Progenitor cell of endocrine pancreas (in vitro differentiated cells): ENCODE measurements at places on chromosomes 2 and 18.

GRCh38 chr2:216299588-216299987 is 72.7 kb downstream of the MARCHF4 start:
- no peak for DNase-seq

DNA sequence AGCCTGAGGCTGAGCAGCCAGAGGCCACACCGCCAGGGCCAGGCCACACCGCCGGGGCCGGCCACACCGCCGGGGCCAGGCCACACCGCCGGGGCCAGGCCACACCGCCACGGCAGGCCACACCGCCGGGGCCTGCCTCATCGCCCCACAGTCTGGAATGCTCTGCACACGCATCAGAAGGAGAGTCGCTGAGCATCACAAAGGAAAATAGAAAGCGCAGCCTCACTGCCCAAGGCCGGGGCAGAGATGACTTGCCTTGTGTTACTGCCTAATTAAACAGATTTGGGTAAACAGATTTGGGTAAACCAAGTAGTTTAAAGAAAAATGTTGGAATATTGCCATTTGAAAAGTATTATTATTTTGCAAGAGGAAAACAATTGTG is 10.4 kb upstream of the NFATC1 start:
- no peak for DNase-seq

GRCh38 chr2:69046221-69046662 is 33.3 kb downstream of the ANTXR1 start:
- no peak for DNase-seq

GRCh38 chr18:56060967-56061541 is 473.1 kb upstream of the TCF4 start:
- DNase-seq, result no peak

- no peak for DNase-seq
These were observed 211.0 kb downstream of the AKAIN1 start for GRCh38 chr18:4986066-4986465.

GRCh38 chr2:148622366-148622765 is 22.2 kb upstream of the EPC2 start:
- DNase-seq, result no peak

DNA sequence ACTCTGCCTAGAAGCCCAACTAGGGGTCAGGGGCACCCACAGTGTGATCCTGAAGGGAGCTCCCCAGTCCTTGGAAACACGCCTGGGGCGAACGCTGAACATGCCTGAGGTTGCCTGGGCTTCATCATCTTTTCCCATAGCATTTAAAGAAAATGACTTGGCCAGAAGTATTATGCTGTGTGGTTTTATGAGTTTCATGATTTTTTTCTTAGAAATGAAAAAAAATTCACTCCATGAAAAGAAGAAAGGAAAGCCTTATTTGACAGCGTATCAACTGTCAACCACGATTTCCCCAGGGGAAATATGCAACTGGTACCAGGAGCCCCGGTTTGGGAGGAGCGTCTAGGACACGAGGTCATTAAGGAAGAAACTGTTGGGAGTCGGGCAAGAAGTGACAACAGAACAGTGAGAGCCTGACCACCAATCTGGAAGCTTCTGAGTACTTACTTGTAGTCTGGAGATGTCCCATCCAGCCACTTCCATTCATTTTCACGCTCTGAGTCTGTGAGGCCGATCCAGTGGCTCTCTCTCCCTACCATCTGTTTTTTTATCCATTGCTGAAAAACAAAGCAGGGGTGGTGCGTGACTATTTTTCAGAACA is 63.5 kb upstream of the THOC1 start:
- no peak for DNase-seq

- no peak for DNase-seq
These were observed 76.0 kb downstream of the SS18 start for GRCh38 chr18:26014462-26014861.

GRCh38 chr2:95307036-95307435 is 9.9 kb downstream of the KCNIP3 start:
- no peak for DNase-seq

DNA sequence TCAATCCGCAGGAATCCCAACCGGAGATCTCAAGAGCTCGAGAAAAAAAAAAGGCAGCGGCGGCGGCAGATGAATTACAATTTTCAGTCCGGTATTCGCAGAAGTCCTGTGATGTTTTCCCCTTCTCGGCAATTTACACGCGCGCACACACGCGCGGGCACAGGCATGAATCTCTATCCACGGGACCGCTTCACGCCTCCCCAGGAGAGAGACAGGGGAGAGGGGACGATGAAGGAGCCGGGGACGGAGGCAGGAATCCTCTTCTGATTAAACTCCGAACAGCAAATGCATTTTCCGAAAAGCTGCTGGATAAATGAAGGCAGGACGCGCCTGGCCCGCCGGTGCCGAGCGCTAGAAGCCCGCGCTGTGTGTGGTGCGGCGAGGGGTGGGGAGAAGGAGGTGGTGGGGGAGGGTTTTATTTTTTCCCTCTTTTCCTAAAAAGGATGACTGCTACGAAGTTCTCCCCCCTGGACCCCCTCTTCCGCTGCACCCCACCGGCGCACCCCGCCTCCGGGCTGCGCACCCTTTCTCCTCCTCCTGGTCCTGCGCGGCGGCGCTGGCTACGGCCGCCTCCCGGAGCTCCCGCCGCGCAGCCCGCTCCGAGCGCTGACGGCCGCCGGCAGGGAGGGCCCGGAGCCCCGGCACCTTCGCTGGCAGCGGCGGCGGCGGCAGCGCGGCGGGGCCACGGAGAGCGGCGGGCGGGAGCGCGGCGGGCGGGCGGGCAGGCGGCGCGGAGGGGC is at the start of gene BCL2:
TSS of gene BCL2 (minus strand) at position 387 of the 740 bp plus-strand sequence.
- no peak for DNase-seq

DNA sequence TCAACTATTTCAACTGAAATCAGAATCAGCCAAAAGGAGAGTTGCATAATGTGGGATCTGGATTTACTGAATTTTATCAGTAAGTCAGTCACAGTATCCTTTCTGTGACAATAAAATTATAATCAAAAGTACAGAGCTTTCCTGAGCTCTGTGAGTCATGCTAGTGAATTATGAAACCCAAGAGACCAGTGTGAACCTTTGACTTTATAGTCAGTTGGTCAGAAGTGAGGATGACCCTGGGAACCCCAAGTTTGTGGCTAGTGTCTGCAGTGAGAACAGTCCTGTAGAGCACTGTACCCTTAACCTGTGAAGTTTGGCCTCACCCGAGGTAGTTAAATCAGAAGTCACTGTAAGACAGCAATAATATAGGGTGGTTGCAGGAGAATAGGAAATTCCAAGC is 381.7 kb downstream of the CDH19 start:
- no peak for DNase-seq

GRCh38 chr2:135337071-135337470 is 193.9 kb downstream of the ZRANB3 start:
- DNase-seq, result no peak

DNA sequence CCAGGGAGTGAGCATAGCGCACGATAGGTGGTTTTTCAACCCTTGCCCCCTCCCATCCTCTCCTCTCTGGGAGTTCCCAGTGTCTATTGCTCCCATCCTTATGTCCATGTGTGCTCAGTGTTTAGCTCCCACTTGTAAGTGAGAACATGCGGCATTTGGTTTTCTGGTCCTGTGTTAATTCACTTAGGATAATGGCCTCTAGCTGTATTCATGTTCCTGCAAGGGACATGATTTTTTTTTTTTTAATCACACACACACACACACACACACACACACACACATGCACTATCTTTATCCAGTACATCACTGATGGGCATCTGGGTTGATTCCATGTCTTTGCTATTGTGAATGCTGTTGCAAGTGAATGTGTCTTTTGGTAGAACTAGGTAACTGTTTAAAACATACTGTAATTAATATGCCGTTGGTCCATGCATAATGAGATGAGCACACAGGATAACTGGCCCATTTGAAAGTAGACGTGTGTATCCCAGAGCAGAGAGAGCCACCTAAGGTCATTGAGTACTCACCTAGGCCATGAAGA is 43.2 kb upstream of the SIX2 start:
- DNase-seq, result no peak

DNA sequence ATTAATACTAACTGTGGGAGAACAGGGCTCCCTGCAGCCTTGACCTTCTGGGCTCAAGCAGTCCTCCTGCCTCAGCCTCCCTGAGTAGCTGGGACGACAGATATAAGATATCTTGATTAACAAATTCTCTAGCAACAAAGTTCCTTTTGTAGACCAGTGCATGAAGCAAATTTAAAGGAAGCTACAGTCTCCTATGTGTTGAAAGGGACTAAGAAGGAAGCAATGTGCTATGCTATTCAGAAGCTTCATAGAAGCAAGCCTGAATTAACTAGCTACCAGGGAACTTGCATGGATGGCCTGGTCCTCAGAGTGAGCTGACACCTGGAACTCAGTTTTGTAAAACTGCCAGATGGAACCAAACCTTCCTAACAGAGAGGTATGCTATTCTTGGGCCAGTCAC is 33.2 kb downstream of the RAPH1 start:
- DNase-seq, result no peak

- DNase-seq, result no peak
These were observed 101.1 kb downstream of the CTIF start for GRCh38 chr18:48639772-48640432.
